ENCODE measurements at places on chromosomes 1 and 21. TPM values are rescaled to one million over a fixed set of nuclear protein-coding genes. Genes with fewer than 3 reads are reported as not detected.

The CTH gene
- total RNA-seq = 1.0 TPM

The FCAMR gene
- total RNA-seq = not detected

The HUNK gene
- total RNA-seq = under 0.01 TPM

The TMEM200B gene
- 0.13 TPM for total RNA-seq

The FCRL6 gene
- total RNA-seq = not detected

The EFCAB7 gene
- 2.9 TPM for total RNA-seq

The EFNA3 gene
- 1.3 TPM for total RNA-seq

The RHCE gene
- total RNA-seq = 1.9 TPM

The KIRREL1 gene
- total RNA-seq = 16.2 TPM

The MMEL1 gene
- total RNA-seq = 3.6 TPM

The COL24A1 gene
- not detected for total RNA-seq

The MPZL1 gene
- total RNA-seq = 99.5 TPM

The NPHS2 gene
- not detected for total RNA-seq

The THEM5 gene
- total RNA-seq = not detected

The EPHA10 gene
- under 0.01 TPM for total RNA-seq

The KLHDC9 gene
- 1.7 TPM for total RNA-seq

The MPL gene
- 0.13 TPM for total RNA-seq

The LRRN2 gene
- 0.38 TPM for total RNA-seq

The PCP4 gene
- total RNA-seq = not detected

The PGBD5 gene
- total RNA-seq = 0.38 TPM

The OR2L13 gene
- not detected for total RNA-seq

The MEX3A gene
- 3.6 TPM for total RNA-seq

The HJV gene
- not detected for total RNA-seq

The KRTAP19-6 gene
- not detected for total RNA-seq

Measured in dermis microvascular lymphatic vessel endothelial cell (primary cell).